GF-D8 (cell line): ENCODE measurements at places on chromosomes 1 and 21.
A peak's percentile ranks its signal among the peaks of the same experiment; 100 is the strongest.

GRCh38 chr1:181516706-181517105, 33.4 kb downstream of the CACNA1E start:
- DNase-seq, result no peak

- DNase-seq, result no peak
These were observed 836 bp downstream of the OLFML3 start for GRCh38 chr1:113980110-113980509.

DNA sequence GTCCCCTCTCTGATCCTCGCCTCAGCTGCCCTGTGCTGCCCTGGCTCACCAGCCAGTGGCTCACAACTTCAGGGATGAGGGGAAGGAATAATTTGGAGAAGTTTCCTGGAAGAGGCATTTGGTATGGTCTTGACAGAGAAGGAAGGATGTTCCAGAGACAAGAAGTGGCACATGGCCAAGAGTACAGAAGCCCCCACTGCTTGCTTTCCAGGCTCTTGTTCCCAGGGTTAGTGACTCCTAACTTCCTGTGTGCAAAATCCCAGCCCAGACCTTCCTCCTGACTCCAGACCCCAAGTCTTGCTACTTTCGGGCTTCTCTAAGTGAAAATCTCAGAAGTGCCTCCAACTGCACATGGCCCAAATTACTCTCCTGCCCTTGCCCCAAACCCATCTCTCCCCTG, 85.7 kb downstream of the HMGB4 start:
- no peak for DNase-seq

DNA sequence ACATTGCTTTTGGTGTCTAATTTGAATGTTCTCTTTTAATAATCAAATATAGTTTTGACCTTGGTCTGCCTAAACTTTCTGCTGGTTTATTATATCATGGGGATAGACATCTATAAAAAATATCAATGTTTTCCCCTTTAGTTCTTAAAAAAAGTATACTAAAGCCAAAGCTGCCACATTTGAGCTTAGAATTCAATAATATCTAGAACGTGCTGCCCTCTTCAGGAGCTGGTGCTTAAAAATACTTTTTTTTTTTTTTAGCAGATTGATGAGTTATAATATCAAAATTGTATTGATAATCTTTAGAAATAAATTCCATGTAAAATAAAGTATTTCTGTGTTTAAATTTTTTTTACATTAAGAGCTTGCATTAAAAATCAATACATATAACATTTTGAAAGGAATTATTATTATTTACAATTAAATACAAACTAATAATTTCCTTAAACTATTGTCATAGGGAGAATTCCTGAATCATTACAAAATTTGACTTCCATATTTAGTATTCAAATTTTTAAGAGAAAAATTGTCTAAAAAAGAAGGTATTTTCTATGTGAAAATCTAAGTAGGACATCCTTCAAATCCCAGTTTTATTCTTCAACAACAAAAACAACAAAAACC, 40.1 kb upstream of the ADGRL2 start:
- no peak for DNase-seq

- DNase-seq, result no peak
These were observed 32.0 kb downstream of the SLC45A1 start for GRCh38 chr1:8349961-8350360.

DNA sequence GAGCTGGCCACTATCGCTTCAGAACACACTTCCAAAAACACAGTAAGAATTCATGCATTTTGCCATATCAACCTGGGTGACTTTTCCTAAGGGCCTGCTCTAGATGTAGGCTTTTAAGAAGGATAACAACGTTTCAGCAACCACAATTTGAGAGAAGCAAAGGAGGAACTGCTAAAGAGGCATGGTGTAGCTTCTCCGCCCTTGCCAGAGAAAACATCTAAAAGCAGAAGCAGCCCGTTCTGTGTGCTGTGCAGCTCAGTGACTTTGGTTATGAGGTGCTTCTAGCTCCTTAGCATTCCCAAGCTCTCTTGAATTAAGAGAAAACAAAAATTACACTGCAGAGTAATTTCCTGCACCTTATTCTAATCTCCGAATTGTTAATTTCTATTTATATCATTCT, 2.7 kb downstream of the PER3 start:
- DNase-seq, result no peak

DNA sequence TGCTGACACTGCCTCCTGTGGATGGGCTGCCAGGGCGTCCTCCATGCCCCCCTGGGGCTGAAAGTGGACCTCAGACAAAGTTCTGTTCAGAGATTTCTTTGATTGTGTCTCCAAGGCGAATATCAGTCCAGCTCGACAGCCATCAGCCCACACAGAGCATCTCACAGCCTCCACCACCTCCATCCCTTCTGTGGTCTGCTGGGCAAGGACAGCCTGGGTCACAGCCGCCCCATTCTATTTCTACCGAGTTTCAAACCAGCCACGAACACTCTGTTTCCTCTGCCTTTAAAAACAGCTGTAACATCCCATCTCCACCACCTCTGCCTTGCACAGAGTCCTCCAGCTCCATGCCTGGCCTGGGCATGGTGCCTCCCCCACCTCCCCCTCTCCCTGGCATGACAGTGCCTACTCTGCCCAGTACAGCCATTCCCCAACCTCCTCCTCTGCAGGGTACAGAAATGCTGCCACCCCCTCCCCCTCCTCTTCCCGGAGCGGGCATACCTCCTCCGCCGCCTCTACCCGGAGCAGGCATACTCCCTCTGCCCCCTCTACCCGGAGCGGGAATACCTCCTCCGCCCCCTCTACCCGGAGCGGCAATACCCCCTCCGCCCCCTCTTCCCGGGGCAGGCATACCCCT, 115.5 kb downstream of the FMN2 start:
- DNase-seq, result no peak

DNA sequence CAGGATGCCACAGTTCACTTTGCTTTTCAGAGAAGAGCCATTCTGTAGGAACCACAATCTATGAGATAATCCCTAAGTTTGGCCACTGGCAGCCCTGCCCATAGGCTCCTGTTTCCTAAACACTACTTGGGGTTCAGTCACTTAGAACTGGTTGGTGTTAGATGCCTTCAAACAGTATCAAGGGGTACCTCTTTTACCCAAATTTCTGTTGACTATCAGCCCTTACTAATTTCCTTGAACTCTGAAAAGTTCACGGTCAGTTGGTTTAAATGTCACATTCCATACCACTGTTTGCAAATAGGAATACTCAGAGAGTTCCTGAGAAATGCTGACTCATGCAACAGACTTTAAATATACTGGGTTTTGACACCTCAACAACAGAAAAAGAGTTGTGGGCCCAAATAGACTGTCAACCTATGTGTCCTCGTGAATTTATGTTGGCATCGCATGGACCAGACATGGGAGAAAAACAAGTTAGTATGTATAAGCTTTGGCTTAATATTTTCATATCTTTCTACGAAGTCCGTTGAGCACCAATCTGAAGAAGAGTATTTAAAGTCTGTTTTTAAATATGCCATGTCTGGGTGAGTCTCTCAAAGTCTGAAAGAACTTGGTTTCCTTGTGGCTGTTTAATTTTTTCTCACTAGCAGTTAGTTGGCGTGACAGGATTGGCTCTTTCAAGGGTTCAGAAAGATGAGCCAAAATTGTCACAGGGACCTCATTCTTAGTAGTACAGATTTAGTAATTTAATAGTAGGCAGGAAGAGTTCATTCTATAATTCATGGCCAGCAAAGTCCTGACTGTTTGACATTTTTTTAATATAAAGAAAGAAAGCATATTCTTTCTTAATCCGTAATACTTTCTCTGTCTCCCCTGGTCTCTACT, 56.5 kb upstream of the ZNF326 start:
- no peak for DNase-seq

DNA sequence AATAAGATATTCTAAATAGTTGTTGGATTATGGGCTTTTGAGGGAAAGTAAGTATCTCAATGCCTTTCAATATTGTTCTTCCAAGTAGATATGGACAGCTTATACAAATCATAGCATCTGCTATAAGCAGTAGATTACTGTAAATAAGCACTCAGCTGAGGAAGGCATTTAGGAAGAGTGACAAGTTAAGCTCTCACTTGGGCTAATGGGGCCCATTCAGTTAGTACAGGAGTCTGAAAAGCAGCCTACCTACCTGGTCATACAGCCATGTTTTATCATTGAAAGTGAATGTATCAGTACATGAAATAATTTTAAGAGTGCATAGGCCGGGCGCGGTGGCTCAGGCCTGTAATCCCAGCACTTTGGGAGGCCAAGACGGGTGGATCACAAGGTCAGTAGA, 73.1 kb downstream of the APP start:
- no peak for DNase-seq

GRCh38 chr1:78214334-78214733, 168.6 kb downstream of the GIPC2 start:
- no peak for DNase-seq

DNA sequence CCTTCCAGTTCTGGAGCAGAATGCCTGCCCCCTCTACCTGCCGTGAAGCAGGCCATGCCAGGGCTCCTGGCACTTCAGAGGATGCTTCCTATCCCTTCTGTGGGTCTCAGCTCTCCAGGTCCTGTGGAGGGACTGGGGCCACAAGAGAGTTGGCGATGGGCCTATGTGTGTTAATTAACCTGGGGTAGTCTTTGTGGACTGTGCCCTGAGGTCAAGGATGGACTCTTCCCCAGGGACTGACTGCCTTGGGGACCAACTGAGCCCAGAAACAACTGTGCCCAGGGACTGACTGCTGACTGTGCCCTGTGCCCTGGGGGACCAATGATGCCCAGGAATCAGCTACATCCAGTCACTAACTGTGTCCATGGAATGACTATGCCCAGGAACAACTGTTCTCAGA, 37.5 kb upstream of the POU3F1 start:
- no peak for DNase-seq

GRCh38 chr1:31476891-31477846, 64.2 kb downstream of the SERINC2 start:
- DNase-seq, result peak; percentile 64

GRCh38 chr1:29691499-29691898, 455.2 kb downstream of the PTPRU start:
- DNase-seq, result no peak
